Ascending aorta (tissue), 2 donors: ENCODE measurements at places on chromosomes 6 and 20.
A peak's percentile ranks its signal among the peaks of the same experiment; 100 is the strongest.

DNA sequence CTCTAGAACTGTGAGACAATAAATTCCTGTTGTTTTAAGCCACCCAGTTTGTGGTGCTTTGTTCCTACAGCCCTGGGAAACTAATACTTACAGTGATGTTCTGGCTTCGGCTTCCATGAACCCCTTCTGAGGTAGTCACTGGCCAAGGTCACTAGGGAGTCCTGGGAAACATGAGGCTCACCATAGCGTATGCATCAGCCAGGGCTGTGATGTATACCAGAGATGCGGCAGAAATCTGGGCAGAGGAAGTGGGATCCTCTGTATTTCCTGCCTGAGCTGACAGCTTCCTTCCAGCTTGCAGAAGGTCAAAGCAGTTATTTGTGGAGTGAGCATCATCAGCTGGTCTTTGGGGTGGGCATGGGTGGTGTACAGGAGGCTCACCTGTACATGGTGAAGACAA, 27.9 kb downstream of the KAT14 start:
- DNase-seq, result no peak

- no peak for DNase-seq
Measured at GRCh38 chr6:122730775-122731386, 48.6 kb upstream of the FABP7 start.

- DNase-seq, result no peak
Measured at GRCh38 chr6:50353603-50354002, 303.9 kb upstream of the DEFB112 start.

DNA sequence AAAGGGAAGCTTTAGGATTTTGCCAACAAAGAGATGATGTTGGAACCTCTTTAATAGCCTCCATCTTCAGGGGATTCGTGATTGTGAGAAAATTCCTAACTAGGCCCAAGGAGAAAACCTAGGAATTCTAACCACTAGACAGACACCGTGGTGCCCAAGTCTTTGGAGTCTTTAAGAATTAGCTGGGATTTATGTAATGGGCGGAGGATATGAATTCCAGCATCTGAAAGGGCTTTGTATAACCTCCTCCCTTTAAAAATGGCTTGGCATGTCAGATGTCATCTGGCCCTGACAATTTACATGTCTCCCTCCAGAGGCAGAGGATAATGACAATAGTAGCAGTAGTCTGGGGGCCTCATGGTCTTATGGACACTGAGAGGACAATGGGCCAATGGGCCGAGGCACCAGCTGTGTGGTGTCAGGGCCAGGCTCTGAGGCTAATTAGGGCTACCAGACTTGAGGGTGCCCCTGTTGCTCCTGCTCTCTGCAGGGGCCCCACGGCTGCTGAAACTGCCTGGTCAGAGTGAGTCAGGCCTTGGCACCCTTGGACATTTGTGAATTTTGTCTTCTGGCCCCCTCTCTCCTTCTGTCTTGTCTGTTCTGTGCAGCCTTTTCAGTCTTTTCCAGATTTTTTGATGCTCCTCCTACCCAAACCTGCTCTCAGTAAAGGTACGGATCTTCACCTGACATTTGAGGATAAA, 113.9 kb downstream of the EDN1 start:
- DNase-seq, result no peak

- DNase-seq, result no peak
Measured at GRCh38 chr6:156767603-156768467, 9.3 kb upstream of the ARID1B start.

GRCh38 chr6:36220226-36220625, 23.7 kb downstream of the BRPF3 start:
- no peak for DNase-seq

- DNase-seq, result no peak
Measured at GRCh38 chr6:142193621-142194020, 46.6 kb downstream of the VTA1 start.

GRCh38 chr6:161189891-161190290, 84.0 kb downstream of the AGPAT4 start:
- DNase-seq, result no peak

DNA sequence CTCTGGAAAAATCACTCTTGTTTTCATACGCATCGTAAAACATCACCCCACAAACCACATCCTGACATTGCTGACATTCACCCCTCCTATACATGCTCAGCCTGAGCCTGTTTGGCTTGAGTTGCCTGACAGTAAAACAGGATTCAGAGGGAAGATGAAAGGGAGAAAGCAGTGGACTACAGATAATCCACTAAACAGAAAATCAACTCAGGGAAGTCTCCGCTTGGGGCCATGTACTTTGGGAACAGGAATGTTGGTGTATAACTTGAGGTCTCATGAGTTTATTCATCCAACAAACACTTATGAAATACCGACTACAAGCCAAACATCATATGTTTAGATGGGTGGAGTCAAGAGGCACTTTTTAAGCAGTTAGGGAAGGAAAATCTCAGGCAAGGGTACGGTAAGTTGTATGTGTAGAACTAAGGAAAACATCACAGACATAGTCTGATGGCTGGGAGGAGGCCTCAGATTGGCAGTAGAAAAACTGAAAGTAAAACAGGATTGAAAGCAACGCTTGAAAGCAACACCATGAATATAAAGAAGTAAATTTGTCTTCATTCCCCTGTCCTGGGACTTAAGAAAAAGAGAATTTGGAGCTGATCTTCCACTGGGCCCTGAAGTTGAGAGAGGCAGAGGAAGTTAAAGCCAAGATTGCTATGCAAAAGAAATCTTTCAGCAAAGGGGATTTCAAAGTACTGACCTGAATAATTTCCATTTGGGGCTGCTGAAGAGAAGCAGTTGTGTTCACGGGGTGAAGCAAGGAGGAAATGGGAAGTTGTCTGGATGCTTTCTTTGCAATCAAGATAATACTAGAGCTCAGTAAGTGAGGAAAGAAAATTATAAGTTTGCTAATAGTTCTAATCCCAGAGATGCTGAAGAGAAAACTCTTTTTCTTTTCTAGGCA, 28.8 kb downstream of the PDE7B start:
- DNase-seq, result no peak

DNA sequence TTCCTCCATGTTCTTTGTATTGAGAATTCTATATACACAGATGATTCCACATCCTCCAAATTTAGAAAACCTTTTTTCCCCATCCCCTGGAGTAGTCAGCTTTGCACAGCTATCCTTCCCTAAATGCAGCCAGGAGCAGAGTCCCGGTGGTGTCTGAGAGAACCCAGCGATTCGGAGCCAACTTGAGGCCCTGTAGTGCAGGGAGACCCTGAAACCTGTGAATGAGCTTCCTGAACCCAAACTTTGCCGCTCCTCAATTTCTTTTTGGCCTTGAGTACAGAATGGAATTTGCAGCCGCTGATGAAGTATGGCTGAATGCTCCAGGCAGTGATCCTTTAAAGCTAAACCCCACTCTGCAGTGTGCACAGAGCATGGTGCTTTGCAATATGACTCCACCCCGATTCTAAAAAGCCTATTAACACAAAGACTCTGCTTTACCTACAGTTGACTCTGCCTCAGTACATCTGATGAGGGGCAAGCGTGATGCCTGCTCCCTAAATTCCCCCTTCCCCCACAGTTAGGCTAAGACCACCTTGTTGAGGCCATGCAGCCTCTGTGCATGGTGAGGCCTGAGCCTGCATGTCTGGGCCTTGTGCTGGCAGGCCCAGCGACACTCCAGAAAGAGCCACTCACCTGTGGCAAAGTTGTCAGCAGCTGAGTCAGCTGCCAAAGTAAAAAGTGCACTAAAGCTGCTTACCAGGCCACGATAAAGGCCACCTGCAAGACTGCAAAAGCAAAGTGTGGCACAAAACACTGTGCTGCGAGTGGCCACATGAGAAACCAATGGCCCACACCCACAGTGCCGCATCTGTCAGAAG, 82.1 kb downstream of the PLEKHG1 start:
- no peak for DNase-seq

DNA sequence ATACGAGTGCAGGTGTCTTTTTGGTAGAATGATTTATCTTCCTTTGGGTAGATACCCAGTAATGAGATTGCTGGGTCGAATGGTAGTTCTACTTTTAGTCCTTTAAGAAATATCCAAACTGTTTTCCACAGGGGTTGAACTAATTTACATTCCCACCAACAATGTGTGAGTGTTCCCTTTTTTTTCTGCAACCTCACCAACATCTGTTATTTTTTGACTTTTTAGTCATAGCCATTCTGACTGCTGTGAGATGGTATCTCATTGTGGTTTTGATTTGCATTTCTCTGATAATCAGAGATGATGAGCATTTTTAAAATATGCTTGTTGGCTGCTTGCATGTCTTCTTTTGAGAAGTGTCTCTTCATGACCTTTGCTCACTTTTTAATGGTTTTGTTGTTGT, 1.9 kb upstream of the ZNF831 start:
- no peak for DNase-seq

- no peak for DNase-seq
Measured at GRCh38 chr6:141251286-141251685, 881.4 kb upstream of the GJE1 start.

GRCh38 chr6:128071212-128071611, 170.4 kb upstream of the THEMIS start:
- DNase-seq, result no peak

DNA sequence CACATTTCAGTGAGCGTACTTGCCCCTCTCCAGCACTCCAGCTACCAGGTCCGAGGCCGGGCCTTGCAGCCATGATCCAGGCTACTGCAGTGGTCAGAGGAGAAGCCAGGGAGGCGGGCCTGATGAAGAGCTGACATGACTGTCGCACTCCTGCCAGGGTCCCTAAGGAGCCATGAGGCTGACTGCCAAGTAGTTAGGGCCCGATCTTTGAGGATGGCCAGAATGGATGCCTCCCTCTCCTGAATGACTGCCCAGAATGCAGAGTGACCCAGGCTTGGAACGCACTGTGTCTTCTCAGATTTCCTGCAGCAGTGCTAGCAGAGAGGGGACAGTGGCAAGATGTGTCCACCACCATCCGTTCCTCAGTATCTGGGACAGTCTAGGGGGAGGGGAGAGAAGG, 24.7 kb upstream of the LRFN2 start:
- DNase-seq, result peak; percentile 53

GRCh38 chr6:73050706-73051105, 174.6 kb downstream of the KHDC1L start:
- no peak for DNase-seq

- no peak for DNase-seq
Measured at GRCh38 chr20:63529861-63530787, 7.1 kb downstream of the PTK6 start.

DNA sequence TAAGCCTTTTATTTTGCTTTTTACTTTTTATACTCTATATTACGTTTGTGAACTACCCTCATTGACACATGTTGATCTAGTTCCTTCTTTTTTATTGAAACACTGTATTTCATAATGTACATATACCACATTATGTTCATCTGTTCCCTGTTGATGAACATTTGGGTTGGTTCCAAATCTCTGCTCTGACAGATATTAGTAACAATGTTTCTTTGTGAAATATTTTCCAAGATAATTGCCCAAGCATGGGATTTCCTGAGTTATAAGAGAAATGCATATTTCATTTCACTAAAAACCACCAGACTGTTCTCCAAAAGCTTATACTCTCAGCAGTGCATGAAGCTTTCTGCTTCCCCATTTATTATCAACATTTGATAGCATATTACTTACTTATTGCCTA, 44.2 kb upstream of the TNFRSF21 start:
- no peak for DNase-seq

DNA sequence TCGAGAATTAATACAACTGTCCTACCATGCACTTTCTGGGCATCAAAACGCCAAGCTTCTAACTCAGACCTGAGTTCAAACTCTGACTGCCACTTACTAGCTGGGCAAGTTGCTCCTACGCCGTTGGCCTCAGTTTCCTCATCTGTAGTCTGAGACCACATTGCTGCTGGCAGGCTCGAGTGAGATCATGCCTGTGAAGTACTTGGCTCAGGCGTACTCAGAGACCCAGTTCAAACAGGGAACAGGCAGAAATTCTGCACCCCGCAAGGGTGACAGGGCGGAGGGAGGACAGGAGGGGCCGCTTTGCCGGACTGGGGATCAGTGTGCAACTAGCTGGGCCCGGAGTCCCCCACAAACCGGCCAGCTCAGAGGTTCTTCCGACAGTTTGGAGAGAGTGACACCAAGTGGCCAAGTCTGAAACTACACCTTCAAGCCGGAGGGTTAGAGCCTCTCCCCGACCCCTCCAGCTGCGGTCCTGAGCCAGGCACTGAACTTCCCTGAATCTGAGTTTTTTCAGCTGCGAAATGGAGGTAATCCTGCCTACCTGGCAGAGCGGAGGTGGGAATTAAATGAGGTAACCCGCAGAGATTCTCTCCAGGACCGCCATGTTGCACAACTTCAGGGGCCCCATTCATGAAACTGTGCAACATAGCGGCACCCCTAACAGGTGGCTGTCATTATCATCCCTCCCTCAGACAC, 46.0 kb upstream of the PTPN1 start:
- DNase-seq, result peak; percentile 85

DNA sequence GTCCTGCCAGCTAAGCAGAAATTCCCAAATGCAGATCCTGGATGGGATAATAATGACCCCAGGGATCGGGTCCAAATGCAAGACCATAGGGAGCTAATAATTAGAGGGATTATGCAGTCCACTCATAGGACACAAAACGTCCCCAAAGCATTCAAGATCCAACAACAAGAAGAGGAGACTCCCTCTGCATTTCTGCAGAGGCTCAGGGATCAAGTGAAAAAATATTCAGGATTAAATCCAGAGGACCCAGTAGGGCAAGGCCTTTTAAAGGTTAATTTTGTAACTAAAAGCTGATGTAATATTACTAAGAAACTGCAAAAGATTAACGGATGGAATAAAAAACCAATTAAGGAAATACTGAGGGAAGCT, 22.2 kb downstream of the HLA-A start:
- no peak for DNase-seq

DNA sequence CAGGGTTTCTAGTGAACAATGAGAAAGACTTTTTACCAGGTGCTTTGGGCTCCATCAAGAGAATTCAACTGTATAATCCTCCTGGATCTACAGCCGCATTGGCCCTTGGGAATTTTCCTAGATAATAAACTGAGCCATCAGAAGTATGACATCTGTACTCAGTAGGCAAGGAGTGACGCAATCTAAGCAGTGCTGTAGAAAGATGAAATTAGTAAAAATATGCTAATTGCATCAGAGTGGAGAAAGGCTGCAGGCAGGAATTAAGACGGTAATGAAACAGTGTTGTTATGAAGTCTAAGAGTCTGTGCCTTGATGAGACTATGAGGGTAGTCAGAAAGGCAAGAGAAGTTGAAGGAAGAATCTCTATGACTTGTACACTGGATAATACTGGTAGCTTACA, 507.9 kb upstream of the SOX4 start:
- no peak for DNase-seq

- no peak for DNase-seq
Measured at GRCh38 chr20:32737371-32738223, 5.7 kb downstream of the COMMD7 start.

DNA sequence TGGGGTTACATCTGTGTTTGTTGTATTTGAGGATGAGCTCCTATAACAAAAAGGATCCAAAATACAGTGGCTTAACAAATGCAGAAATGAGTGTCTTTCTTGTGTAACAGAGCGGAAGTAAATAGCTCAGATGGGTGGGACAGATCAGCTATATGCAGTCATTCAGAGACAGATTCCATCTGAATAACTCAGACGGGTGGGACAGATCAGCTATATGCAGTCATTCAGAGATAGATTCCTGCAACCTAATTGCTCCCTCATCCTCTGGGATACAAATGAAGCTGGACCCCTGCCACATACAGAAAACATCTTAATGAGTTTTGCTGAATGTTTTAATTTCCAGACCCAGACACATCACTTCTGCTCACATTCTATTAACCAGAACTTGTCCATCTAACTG, 332.3 kb downstream of the BCKDHB start:
- DNase-seq, result no peak
